ENCODE measurements at places on chromosomes 1 and 21.
A peak's percentile ranks its signal among the peaks of the same experiment; 100 is the strongest.

DNA sequence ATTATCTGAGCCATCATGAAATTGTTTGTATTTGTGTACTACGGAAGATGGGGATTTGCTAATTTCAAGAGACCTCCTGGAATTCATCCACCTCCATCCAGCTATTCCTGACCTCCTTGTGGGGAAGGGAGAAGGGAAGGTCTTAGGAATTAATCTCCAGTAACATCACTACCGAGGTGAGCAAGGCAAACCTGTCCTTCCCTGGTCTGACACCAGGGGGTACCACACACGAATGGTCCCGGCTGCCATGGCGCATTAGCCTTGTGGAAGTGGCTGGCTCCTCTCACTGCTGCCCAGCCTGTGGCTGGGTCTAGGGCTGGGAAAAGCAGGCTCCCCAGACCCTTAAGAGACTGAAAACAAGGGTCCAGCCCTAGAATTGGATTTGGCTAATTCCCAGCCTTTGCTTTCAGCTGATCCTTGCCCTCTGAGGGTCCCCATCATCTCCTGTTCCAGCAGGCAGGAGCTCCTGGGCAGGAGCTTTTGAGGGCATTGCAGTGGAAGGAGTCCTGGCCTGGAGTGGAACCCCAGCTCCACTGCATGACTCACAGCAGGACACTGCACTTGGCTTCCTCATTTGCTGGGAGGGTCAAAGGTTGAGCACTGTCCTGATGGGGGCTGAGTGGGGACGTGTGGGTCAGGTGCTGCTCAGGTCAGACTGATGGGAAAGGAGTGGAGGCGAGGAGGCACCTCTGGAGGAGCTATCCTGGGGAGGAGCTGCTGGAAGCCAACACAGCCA, 34.8 kb downstream of the RIMS3 start:
- DNase-seq, result peak; percentile 30

- no peak for DNase-seq
Observed at GRCh38 chr1:214282630-214283242, 1.8 kb downstream of the SMYD2 start.

DNA sequence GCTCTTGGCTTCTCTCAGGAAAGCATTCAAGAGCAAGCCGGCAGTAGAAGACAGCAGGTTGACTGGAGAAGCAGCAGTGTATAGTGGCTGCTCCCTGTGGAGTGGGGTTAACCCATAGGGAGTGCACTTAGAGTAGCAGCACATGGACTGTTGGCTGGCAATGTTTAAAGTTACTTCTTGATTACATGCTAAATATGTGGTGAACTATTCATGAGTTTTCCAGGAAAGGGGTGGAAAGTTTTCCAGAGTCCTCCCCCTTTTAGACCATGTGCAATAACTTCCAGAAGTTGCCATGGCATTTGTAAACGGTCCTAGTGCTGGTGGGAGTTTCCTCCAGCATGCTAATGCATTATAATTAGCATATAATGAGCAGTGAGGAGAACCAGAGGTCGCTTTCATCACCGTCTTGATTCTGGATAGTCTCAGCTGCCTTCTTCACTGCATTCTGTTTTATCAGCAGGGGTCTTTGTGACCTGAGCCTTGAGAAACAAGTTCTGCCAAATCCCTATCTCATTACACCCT, 131.8 kb downstream of the CCDC185 start:
- no peak for DNase-seq

- no peak for DNase-seq
Observed at GRCh38 chr21:33684068-33684467, 41.8 kb downstream of the ITSN1 start.

- no peak for DNase-seq
Observed at GRCh38 chr1:230851291-230851691, 17.0 kb downstream of the C1orf198 start.

DNA sequence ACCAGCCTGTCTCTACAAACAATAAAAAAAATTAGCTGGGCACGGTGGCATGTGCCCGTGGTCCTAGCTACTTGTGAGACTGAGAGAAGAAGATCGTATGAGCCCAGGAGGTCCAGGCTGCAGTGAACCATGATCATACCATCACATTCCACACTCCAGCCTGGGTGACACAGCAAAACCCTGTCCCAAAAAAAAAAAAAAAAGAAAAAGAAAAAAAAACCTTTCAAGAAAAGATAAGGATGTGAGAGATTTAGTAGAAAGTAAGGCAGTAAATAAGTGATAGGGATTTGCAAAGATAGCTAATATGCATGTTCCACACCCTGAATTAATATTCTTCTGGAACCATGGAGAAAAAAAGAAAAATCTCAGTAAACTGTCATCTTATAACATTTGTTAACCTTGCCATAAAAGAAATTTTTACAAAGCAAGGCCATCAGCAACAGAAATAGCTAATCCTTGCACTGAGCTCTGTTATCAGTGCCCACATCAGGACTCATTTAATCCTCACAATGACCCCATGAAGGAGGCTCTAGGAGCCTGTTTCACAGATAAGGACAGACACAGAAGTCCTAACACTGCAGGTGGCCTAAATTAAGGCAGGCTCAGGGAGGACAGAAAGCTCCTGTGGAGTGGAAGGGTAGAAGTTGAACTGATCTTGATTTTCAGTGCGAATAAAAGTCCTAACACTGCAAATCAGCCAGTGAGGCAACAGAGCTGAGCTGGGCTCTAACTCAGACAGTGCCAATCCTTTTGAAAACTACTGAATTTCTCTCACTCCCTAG, 7.6 kb downstream of the GNB1 start:
- no peak for DNase-seq

DNA sequence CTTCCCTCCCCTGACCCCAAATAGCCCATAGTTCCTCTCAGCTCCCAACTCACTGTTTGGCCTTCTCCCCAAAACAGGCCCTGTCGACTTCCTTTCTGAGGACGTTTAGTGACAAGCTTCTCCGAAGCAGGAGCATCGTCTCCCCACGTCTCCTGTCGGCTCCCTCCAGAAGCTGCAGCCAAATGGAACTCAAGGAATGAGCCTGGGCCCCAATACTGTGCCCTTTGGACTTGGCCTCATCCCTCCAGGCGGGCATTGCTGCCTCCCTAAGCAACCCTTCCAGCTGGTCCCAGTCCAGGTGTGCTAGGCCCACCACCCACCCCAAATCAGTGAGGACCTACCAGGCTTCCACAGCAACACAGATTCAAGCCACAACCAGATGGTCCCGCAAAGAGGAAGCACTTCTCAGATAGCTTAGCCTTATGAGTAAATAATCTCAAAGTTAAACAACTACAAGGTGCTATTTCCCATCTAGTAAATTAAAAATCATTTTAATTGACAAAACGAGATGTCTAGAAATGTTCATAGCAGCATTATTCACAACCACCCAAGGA, 33.0 kb downstream of the ACOT7 start:
- DNase-seq, result no peak

DNA sequence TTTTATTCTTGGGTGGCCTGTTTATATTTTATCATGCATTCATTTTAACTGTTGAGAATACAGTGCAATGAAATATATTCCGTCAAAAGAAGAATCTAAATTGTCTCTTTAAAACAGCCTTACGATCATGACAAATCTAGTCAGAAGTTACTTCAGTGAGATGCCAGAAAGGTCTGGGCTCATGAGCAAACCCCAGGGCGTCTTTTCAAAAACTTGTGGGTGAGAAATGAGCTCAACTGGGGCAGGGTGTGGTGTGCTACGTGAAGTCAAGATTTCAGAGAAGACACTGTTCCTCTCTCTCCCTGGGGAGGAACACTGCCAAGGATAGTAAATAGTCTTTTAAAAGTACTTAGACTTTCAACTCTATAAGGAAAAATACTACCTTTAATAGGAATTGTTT, 13.4 kb upstream of the UAP1 start:
- DNase-seq, result no peak

GRCh38 chr1:161973924-161974845, 49.5 kb downstream of the OLFML2B start:
- no peak for DNase-seq

GRCh38 chr1:20068722-20069121, 1.3 kb upstream of the PLA2G5 start:
- DNase-seq, result no peak

DNA sequence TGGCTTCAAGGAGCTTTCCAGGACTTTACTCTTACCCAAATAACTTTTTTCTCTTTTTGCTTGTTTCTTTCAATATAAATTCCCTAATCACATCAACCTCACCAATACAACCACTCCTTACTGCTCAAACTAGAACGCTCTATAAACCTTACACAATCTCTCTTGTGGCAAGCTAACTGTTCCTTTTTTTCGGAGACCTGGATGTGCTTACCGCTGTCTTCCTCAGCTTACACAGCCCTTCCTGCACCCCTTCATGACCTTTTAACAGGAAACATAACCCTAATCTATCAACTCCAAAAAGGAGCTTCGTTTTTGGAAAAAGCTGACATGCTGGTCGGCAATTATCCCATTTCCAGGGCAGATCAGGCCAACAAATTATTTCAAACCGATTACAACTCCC, 24.1 kb upstream of the SLC2A5 start:
- no peak for DNase-seq

DNA sequence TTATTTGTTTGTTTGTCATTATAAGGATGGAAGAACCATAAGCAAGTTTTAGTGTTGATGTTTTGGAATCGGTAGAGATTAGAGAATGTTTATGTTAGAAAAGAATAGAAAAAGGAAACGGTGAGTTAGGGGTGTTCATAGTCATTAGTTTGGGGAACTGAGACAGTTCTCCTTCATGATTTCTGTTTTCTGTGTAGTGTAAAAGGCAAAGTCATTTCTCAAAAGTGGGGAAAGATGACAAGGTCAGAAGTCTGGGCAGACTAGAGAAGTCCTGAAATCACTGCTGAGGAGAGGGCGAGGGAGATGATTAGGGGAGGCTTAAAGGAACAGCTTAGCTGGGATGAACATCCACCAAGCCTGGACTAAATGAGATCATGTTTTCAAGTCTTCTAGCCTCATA, 498.9 kb downstream of the TTLL7 start:
- no peak for DNase-seq

- DNase-seq, result no peak
Observed at GRCh38 chr1:233412812-233413211, 85.3 kb downstream of the MAP3K21 start.

GRCh38 chr21:16800536-16801275, 712.1 kb upstream of the CXADR start:
- no peak for DNase-seq

- DNase-seq, result no peak
Observed at GRCh38 chr21:45288441-45288841, 746 bp upstream of the POFUT2 start.

DNA sequence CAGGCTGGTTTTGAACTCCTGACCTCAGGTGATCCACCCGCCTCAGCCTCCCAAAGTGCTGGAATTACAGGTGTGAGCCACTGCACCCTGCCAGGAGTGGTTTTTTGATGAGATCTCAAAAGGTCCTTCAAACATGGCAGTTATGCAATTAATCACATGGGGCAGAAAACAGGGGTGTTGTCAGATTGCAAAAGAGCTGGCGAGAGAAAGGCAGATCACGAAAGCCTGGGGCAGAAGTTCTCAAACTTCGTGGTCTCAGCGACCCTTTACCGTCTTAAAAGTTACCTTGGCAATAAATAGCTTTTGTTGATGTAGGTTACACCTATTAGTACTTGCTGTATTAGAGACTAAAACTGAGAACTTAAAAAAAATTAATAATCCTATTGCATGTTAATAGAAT, 16.1 kb downstream of the CNR2 start:
- DNase-seq, result no peak

- DNase-seq, result no peak
Observed at GRCh38 chr1:58013237-58013636, 533.3 kb downstream of the OMA1 start.

- no peak for DNase-seq
Observed at GRCh38 chr1:160850993-160851392, 11.7 kb downstream of the CD244 start.

GRCh38 chr1:167564612-167565270, 11.2 kb upstream of the CREG1 start:
- peak; percentile 20 for DNase-seq

DNA sequence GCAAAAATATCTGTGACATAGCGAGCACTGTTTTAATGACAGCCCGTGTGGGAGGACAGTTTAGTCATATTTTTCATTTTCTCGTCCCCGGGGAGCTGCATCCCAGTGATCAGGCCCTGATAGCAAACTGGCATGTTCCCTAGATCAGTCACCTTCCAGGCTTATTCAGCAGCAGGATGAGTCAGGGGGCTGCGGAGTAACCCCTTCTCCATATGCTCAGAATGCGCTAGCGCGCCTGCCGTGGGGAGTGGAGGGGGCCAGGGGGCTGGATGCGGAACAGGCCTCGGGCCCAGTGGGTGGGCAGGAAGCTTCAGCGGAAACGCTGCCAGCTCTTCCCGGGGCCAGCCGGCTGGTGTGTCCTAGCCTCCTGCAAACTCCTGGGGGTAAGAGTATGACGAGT, 94.0 kb downstream of the KCND3 start:
- no peak for DNase-seq

DNA sequence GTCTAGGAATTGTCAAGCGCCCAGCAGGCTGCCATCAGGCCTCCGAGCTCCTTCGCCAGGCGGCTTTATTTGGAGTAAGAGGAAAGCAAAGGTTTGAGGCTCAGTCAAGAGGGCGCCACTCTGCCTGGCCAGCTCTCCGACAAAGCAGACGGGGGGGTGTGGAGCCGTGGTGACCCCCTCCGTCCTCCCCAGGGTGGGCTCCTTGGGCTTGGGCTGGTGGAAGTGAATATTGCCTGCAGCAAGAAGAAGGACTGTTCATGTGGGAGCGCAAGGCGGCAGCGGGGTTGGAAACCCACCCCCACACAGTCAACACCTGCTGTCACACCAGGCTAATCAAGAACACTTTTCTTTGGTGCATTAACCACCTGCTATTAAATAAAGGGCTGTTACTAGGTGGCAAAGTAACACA, 14.6 kb downstream of the EPHX1 start:
- no peak for DNase-seq

DNA sequence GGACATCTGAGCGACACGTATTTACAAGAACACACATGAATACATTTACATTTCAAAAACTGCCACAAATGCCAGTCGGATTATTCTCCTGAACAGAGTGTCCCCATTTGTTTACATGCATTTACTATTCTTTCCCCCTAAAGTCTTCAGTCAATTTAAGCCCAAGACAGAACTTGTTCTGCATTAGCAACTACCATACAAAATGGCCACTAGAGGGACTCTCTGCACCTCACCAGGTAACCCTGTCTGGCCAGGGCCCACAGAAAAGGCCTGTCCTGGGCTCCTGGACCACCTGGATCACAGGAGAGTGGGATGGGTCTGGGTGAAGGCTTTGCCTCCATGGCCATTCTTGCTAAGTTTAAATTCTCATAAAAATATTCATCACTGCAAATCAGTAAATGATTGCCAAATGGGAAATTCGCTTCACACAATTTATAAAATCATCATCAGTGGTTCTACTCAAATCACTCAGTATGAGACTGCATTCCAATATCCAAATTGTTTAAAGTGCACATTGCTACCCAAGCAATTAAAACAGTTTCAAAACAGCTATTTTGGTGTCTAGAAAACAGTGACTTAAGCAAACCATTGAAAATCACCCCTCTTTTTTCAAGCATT, 12.5 kb upstream of the GUCA2A start:
- no peak for DNase-seq

- no peak for DNase-seq
Observed at GRCh38 chr1:221439747-221440501, 302.0 kb downstream of the DUSP10 start.
